ENCODE measurements at places on chromosomes 2 and 18.

GRCh38 chr18:79784965-79785770 is 12.6 kb upstream of the KCNG2 start:
- no peak for DNase-seq

DNA sequence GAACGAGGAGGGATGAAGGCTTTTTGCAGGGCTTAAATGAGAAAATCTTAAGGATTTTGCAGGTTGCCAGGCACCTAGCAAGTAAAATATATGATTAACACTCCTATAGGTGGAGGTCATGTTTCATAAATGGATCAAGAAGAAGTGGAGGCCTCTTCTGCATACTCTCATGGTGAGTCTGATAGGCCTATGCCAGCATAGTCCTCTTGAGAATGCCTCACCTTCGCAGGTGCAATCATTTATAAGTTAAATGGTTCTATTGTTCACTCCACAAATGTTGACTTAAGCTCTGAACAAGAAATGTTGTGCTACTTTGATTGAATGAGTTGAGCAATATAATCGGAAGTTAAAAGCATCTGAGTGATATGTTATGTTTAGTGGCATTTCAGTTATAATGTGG is 12.1 kb downstream of the LRRTM1 start:
- DNase-seq, result no peak

DNA sequence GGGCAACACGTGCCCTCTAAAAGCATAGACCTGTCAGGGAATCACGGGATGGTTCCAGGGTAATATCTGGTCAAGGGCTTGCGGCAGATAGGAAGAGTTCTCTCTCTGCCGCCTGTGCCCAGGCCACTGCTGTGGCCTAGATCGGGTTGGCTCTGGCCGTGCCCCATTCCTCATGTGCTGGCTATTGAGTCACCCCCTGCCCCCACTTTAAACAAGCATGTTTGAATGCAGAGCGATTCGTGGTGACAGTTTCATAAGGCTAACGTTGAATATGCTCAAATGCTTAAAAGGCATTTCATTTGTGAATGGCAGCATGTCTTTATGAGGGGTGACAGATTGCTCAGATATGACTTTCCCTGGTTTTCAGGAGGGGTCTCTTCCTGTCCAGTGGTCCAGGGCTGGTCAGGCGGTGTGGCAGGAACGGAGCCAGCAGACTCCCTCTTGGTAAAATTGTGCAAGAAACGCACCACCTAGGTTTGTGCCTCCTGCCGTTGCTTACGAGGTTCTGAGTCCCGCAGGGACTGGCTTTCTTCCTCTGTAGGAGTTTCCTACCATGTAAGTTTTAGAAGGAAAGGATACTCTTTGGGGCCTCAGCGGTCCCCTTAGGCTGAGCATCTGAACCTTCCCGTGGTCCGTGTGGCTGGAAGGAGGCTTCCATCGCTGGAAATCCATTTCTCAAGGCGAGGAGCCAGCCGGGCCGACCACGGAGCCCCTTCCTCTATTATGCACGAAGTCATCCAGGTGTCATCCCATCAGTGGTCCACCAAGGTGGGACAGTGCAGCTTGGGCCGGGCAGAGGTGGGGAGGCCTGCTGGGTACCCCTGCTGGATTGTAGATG is 50.2 kb downstream of the AGAP1 start:
- DNase-seq, result no peak

DNA sequence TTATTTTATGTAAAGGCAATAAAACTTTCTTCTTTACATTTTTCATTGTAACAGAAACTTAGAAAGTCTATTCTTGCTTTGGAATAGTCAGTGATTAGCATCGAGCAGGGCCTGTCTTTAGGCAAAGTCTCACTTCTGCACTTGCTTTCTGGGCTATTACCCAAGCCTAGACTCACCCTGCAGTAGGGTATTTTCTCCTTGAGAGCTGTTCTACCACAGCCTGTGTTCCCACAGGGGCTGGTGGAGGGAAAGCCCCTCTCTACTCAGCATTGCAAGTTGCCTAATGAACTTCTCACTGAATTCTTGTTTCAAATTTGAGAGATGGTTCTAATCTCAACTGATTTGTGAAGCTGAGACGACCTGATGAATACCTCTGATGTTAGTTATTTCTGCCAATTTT is 111.7 kb upstream of the KLHL14 start:
- DNase-seq, result no peak

Measured in activated CD4-positive, alpha-beta memory T cell treated with anti-CD3 and anti-CD28 coated beads for 36 hours (primary cell).